Prostate gland (tissue), 2 donors: ENCODE measurements at places on chromosomes 3 and 15.

- no peaks in the 10 kb centered on the region for H3K36me3 ChIP-seq
- H3K4me3 ChIP-seq: peak overlapping the region; percentile 61
- no peaks in the 10 kb centered on the region for H3K4me1 ChIP-seq
Observed at GRCh38 chr15:44427756-44428724, 611 bp downstream of the CTDSPL2 start.

- DNase-seq: no peak
- no peak overlapping the region for H3K27ac ChIP-seq
- H3K4me3 ChIP-seq: no peak overlapping the region
- no peaks in the 10 kb centered on the region for H3K4me1 ChIP-seq
Observed at GRCh38 chr15:69107025-69107620, 53.3 kb upstream of the GLCE start.

DNA sequence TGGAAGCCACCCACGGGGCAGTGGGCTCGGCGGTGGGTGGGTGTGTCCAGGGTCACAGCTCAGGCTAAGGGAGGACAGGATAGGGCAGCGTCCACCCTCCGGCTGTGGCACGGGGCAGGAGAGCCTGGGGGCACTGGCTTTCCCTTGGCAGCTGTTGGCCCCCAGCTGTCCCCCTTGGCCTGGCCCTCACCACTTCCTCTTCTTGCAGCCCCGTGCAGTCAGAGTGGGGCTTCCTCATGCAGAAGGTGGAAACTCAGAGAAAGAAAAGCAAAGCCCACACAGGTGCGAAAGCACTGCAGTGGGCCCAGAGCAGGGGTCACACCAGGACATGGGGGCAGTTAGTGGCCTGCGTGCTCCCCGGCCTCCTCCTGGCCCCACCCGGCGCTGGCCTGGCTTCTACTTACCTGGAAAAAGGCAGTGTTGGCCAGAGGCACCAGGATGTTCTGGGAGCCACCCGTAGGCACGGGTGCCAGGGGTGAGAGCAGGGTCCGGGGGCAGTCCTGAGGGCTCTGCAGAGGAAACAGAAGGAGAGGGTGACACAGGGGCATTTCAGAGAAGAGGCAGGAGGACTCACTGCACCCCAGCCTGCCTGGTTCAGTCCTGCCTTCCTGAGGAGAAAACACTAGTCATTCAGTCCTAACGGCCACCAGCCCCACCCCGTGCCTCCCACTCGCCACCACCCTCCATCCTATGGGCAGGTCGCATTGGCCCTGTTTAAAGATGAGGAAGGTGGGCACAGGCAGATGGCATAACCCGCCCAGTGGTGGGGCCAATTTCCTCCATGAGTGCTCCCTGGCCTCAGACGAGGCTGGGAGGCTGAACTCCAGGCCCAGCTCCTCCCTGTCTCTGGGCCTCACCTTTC, 28.3 kb downstream of the PLXND1 start:
- no peak overlapping the region for H3K4me3 ChIP-seq
- peak overlapping the region; percentile 22 for H3K27ac ChIP-seq
- no peaks in the 10 kb centered on the region for H3K36me3 ChIP-seq
- H3K27me3 ChIP-seq: no peaks in the 10 kb centered on the region

GRCh38 chr15:74172701-74173379, 670 bp upstream of the ISLR start:
- H3K4me3 ChIP-seq: no peak overlapping the region
- H3K36me3 ChIP-seq: no peaks in the 10 kb centered on the region
- H3K27me3 ChIP-seq: no peaks in the 10 kb centered on the region
- no peaks in the 10 kb centered on the region for H3K4me1 ChIP-seq
- DNase-seq: no peak

- no peaks in the 10 kb centered on the region for H3K4me1 ChIP-seq
- H3K36me3 ChIP-seq: no peaks in the 10 kb centered on the region
- no peak overlapping the region for H3K4me3 ChIP-seq
- no peaks in the 10 kb centered on the region for H3K27me3 ChIP-seq
- no peak overlapping the region for H3K27ac ChIP-seq
- DNase-seq: no peak
Observed at GRCh38 chr15:87224404-87224803, 1032.1 kb downstream of the NTRK3 start.

DNA sequence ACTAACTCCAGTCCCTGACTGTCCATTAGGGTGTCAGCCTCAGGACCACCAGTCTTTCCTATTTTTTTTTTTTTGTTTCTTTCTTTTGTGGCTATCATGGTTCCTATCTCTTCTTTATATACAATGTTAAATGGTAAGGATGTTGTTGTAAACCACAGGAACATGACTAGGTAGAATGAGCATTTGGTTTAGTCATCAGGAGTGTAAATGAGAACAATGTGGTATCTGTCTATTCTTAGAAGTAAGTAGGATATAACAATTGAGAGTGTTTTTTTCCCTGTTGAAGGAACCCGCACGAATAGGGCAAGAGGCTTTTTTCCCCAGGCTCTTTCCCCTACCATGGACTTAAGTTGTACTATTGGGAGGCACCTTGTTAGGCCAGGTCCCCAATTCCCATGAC, 880.3 kb upstream of the GBE1 start:
- H3K36me3 ChIP-seq: no peaks in the 10 kb centered on the region
- no peak for DNase-seq
- no peak overlapping the region for H3K4me3 ChIP-seq
- H3K27me3 ChIP-seq: no peaks in the 10 kb centered on the region
- no peak overlapping the region for H3K27ac ChIP-seq
- H3K4me1 ChIP-seq: no peaks in the 10 kb centered on the region

DNA sequence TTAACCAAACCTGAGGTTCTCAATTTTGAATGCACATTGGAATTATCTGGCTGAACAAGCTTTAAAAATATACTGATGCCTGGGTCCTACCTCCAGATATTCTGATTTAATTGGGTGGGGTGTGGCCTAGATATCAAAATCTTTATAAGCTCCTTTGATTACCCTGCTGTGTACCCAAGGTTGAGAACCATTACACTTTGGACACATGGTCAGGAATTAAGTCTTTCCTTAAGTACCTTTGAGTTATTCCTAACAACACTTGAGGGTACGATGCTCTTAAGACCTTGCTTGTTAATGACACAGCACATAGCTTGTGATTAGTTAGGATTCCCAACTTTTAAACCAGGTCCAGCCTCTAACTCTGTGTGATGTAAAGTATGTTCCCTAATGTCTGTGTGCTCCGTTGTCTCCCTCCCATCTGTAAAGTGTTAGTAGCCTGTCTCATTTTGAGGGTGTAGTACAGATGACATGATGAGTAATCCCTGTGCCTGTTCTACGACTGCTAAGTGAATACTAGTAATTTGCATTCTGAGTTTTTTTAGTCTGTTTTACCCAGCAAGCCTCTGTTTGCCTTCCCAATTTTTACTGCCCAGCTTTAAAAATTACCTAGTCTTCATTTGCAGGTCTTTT, 154.9 kb downstream of the KLHL25 start:
- no peaks in the 10 kb centered on the region for H3K27me3 ChIP-seq
- H3K4me1 ChIP-seq: no peaks in the 10 kb centered on the region
- H3K36me3 ChIP-seq: no peaks in the 10 kb centered on the region
- no peak overlapping the region for H3K27ac ChIP-seq
- DNase-seq: no peak

GRCh38 chr3:35383216-35383615, 256.1 kb upstream of the ARPP21 start:
- no peak for DNase-seq
- no peak overlapping the region for H3K27ac ChIP-seq
